Stimulated activated CD4-positive, alpha-beta T cell treated with anti-CD3 and anti-CD28 coated beads, Interleukin-4, amount 100 ng/mL, for 1 hour (primary cell): ENCODE measurements at places on chromosomes 3 and 15.

DNA sequence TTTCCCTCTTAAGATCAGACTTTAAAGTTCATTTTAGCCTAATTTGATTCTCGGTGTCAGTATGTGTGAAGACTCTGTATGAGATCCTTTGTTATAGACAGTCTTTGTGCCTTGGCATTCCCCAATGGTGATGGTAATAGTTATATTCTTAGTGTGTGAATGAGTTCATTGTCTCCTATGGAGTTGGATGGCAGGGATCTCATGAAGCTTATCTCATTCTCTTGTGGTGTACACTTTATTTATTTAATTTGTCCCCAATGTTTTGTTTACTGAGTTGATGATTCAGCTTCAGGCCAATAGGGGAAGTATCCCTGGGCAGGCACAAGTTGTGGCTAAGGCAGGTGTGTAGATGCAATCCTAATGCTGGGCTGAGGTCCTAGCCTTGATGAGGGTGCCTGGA, 222.0 kb upstream of the DPPA4 start:
- DNase-seq, result no peak

GRCh38 chr15:25761971-25762662, 101.0 kb downstream of the ATP10A start:
- no peak for DNase-seq

- no peak for DNase-seq
Measured at GRCh38 chr15:96046620-96047240, 283.8 kb upstream of the NR2F2 start.

DNA sequence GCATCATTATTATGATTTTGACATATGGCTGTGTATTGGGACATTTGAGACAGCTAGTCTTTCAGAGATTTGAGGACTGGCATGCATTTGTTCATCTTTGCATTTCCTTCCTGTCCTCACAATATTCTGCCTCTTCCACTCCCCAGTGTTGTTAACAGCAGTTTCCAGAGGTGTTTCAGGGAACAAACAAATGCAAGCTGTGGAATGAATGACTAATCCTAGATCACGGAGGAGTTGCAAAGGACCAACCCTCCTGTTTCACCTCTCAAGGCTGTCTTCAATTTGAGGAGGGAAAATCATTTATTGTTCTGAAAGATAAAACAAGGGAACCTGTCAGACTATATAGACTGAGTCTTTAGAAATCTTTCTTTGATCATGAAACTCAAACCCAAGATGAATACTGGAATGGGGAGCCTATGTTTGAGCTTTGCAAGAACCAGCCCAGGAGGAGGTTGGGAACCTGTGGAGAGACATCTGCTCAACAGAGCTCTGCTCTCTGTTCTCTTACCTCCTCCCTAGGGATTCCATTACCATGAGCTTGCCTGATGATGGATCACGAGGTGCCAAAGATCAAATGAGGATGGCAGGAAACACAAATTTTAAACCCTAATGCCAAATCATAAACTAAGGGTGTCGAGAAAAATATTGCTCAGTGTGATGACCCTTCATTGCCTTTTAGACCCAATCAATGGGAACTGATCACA, 68.5 kb downstream of the SLC7A14 start:
- DNase-seq, result no peak

- no peak for DNase-seq
Measured at GRCh38 chr15:75309711-75310110, 26.2 kb upstream of the COMMD4 start.

DNA sequence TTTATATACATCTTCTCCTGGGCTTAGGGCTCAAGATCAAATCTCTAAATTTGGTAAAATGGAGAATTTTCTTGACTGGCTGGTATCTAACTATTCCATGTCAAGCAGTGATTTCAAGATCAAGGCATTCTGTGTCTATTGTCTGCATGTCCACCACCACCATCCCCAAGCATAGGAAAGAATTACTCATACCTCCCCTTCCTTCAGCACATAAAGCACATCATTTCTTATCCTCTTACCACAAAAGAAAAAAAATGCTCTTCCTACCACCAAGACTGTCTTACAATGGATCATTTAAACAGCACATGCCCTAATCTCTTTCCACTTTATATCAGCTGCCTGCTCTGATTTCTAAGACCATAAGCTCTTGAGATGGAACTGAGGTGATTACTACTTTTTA, 470.5 kb upstream of the THBS1 start:
- DNase-seq, result no peak

- no peak for DNase-seq
Measured at GRCh38 chr3:100029052-100029451, 85.2 kb downstream of the FILIP1L start.

DNA sequence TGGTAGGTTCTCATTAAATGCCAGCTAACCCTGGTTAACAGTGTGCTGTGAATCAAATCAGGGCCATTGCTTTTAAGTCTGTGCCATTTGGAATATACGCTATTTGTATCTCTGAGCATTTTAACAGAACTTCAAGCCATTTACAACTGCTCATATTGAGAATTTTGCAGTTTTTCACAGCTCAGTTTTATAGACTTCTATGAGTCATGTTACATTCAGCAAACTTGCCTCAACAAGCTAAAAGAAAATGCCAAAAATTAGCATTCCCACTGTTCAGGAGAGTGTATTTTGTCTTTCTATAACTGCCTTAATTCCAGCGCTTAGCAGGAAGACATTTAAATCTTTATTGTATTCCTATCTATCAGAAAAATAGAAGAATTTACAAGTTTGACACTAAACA, 196.4 kb downstream of the GBE1 start:
- no peak for DNase-seq

GRCh38 chr15:34217587-34218225, 7.1 kb upstream of the EMC4 start:
- no peak for DNase-seq

- DNase-seq, result no peak
Measured at GRCh38 chr3:72995337-72995736, 1.3 kb upstream of the PPP4R2 start.

DNA sequence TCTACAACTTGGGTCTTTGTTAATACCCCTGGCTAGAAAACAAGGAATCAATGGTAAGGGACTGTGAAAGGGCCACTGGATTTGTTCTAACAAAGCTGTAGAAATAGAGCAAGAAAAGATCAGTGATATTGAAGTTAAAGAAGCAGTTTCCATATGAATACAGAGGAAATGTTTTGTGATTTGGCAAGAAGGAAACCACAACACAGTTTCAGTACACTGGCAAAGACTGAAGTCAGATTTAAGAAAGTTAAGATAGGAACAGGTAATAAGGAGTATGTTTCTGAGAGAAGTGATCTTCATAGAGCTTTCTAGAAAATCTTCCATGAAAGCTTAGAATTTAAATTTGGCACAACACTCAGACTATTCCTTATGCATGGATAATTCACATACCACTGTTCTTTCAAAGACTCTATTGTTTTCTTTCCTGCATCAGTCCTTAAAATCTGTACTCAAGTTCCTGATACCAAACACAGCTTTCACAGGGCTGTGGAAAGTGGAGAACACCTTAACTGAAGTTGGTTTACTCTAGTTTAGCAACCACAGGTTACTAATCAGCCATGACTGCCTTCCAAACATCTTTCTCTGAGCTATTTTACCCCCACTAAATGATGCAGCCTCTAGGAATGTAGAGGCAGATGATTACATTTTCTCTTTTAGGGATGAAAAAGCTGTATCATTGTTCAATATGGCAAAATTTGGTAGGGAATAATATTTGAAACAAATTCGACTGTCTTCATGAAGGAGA, 32.4 kb upstream of the ALCAM start:
- DNase-seq, result no peak

DNA sequence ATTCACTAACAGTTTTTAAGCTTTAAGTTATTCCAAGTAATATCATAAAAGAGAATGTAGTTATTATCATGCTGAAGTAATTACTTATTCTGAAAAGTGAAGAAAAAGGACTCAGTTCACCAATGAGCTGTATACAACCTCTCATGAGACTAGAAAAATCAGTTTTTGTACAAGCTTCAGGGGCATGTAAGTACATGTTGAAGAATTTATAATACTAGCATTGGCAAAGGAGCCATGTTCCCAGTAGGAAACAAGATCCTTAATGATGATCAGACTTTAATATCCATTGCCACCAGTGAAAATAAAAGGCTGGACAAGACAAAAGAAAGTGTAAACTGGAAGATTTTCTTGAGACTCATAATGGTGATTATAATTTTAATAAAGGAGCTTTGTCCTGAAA, 532.8 kb downstream of the PLOD2 start:
- DNase-seq, result no peak

- no peak for DNase-seq
Measured at GRCh38 chr3:29143151-29143550, 137.7 kb upstream of the RBMS3 start.

DNA sequence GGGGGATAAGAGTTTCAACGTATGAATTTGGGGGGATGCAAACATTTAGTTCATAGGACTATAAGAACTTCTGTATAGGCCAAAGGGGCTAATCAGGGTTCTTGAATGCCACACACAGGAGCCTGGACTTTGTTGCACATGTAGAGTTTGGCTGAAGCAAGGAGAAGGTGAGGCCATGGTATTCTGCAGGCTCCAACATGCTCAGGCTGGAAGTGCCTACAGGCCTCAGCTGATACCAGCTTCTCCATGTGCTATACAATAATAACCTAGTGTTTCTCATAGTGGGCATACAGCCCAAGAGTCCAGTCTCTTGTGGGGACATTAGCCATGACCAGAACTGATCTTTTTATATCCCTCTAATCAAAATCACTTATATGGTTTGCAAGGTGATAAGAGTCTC, 399.7 kb upstream of the MCTP2 start:
- DNase-seq, result no peak

DNA sequence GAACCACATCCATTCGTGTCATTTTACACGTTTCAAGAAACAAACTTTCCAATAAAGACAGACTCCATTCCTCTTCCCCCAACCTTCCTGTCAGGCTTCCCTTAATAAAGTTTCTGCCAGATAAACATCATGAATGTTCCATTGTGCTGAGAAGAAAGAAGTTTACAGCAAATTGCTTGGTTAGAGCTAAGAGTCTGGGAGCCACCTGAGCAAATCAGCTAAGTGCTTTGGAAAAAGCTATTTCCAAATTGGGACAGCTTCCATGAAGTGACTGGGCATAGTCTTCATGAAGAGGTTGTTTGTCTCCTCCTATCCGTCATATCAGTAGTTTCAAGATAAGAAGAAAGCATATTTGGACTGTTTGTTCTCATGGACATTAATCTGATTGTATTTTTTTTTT, 77.0 kb downstream of the MAGI1 start:
- no peak for DNase-seq

DNA sequence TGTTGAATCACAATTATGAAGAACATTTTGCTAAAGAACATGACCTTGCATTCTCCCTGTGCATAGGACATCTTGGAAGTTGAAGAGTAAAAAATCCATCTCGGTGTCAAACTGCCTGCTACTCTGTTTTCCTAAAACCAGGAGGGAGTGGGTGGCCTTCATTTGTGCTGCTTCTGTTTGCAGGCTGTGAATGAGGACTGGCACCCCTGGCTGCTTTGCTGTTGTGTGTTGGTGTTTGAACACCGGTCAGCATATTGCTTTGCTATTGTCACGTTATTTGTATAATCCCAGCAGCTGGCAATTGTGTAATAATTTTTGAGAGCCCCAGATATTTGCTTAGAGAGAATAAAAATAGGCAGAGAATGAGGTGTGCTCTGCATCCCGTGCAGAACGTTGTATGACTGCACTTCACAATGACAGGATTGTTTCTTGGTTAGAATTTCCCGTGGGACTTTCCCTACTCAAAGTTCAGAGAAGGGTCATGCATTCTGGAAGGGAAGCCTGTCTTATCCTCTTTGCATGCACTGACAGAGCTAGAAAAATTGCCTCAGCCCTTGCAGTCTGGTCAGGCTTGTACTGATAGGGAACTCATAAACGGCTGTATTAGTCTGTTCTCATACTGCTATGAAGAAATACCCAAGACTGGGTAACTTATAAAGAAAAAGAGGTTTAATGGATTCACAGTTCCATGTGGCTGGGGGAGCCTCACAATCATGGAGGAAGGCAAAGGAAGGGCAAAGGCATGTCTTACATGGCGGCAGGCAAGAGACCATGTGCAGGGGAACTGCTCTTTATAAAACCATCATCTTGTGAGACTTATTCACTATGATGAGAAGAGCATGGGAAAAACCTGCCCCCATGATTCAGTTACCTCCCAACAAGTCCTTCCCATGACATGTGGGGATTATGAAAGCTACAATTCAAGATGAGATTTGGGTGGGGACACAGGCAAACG, 16.3 kb downstream of the SV2B start:
- DNase-seq, result no peak

- DNase-seq, result no peak
Measured at GRCh38 chr3:160602259-160602658, 36.9 kb upstream of the KPNA4 start.

GRCh38 chr3:177836671-177837070, 639.4 kb upstream of the TBL1XR1 start:
- DNase-seq, result no peak

DNA sequence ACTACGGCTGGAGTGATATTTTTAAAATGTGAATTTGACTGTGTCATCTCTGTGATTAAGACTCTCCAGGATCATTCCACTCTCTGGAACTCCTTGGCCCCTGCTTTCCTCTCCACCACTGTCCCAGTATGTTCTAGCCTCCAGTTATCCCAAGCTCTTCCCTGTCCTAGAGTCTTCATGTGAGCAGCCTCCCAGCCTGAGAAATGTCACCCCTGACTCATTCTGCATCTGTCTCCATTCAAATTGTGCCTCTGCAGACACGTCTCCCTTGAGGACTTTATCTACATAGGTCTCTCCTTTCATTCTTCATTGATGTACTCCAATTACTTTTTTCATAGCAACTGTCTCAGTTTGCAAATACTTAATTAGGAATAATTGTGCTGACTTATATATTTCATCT, 317.7 kb upstream of the ADAMTS9 start:
- DNase-seq, result no peak

- DNase-seq, result no peak
Measured at GRCh38 chr3:57960174-57960505, 48.1 kb upstream of the FLNB start.
